ENCODE measurements at places on chromosomes 5 and 9.

- DNase-seq: no peak
Observed at GRCh38 chr5:52134013-52134650, 653.6 kb upstream of the ITGA1 start.

DNA sequence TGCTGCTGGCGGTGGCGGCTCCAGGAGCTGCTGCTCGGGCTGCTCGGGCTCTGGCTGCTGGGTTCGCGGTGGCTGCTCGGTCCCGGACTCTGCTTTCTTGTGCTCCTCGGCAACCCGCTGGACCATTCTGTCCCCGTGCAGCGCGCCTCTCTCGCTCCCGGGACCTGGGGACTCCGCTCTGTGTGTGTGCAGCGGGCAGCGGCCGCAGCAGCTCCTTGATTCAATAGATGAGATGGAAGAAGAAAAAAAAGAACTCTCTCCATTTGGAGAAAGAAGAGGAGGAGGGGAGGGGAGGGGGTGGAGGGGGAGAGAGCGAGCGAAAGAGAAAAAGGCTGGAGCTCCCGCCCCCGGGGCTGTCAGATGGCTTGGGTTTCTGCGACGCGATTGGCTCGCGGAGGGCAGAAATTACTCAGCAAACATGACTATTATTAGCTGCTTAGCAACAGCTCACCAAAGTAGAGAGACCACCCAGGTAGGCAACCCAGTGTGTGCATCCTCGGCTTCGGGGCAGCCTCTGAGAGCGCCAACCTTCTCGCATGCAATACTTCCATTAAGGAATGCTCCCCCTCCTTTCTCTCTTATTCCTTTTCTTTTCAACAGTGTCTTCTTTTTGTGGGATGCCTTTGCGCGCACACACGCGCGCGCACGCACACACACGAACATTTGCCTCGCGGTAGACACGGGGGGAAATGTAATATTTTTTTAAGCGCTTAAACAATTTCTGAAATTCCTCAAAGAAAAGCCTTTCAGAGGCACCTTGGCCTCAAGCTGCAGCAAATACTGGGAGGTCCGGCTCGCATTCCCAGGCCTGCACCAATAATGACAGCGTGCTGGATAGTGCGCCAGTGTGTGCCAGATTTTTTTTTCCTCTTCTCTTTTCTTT lies 7.6 kb downstream of the PTCH1 start:
- peak; percentile 76 for DNase-seq

DNA sequence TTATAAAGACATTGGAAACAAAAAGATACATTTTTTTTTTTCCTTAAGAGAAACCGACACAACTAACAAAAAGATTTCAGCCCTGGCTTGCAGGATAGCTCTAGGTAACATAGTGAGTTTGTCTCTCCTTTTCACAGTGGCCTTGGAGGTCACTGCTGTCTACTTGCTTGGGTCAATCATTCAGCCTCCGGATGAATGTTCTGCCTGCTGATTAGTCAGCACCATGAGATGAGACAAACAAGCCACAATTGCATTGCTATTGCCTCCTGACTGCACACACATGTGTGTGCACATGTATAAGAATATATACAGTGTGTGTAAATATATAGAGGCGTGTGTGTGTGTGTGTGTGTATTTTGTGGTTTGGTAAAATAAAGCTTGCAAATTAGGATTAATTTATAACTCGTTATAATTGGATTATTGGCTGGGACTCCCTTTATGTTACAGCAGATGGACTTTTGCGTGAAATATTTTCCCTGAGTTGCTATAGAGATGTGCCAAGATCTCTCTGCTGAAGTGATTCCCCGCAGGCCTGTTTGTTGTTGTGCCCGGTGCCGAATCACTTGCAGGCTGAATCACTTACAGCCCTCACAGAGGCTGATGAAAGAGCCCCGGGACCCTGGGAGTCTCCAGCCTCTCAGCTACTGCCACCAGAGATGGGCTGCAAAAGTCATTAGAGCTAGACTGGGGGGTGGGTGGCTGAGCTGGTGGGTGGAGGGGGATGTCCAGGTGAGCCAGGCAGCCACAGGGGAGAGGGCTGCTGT lies 161.2 kb downstream of the FGF18 start:
- no peak for DNase-seq

- DNase-seq: no peak
Observed at GRCh38 chr5:55771175-55771655, 33.4 kb downstream of the DDX4 start.

DNA sequence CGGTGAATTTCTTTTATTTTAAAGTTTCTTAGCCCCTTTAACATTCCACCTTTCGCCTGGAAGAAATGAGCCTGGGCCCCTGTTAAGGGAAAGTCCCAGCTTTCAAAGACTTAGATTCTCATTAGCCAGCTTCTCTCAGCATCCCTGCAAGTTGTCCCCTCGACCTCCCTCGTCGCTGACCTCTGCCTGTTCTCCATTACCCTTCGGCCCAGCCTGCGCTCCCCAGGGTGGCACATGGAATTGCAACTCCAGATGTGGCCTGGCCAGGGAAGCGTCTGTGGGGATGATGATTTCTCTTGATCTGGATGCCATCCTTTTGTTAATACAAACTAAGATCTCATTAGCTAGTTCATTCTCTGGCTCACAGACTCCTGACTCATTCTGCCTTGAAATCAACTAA lies 43.4 kb upstream of the FANCC start:
- DNase-seq: no peak

DNA sequence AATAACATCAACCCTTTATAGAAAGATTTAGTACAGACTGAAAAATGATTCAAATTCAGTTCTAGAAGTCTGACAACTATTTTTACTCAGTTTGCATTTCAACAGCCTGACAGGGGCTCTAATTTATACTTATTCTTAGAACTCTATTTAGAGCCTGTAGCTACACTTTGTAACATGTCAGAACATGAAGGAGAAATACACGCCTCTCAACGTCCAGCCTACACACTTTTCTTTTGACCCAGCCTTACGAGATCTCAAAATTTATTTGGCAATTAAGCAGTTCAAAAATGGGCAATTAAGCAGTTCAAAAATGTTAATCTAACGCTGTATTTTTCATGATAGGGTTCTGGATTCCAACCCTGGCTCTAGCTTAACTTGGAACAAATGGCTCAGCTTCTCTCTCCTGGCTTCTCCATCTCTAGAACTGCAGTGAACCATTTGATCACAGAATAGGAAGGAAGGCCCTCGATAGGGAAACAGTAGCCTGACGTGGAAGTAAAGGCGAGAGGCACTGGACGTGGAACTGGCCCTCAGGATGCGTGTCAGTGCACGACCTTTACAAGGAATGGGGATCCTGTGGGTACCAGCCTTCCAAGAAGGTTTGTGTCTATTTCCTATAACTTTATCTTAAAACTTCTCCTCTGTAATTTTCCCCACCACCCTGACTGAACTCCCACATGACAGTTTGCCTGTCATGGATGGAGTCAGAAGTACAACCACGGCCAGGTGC lies 66.4 kb downstream of the PRRT1B start:
- DNase-seq: no peak

DNA sequence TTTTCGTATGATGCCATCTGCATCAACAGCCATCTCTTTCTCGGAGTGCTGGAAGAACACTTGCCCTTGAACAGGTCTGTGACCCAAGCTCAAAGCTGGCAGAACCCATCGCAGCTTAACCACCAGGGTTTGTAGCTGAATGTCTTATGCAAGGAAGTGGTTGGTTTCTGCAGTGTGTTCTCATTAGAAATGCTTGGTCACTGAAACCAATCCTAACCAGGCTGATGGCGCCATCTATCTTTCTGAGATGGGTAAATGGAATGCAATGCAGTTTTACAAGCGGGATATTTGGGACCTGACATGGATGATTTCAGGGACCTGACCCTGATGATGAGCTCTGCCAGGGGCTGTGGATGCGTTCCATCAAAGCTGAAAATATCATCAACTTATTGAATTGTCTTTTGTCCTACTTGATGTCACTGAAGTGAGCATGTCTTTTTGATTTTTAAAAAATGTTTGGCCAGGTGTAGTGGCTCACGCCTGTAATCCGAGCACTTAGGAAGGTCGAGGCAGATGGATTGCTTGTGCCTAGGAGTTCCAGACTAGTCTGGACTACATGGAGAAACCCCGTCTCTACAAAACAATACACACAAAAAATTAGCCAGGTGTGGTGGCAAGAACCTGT lies 28.7 kb downstream of the DMRT3 start:
- peak; percentile 77 for DNase-seq

DNA sequence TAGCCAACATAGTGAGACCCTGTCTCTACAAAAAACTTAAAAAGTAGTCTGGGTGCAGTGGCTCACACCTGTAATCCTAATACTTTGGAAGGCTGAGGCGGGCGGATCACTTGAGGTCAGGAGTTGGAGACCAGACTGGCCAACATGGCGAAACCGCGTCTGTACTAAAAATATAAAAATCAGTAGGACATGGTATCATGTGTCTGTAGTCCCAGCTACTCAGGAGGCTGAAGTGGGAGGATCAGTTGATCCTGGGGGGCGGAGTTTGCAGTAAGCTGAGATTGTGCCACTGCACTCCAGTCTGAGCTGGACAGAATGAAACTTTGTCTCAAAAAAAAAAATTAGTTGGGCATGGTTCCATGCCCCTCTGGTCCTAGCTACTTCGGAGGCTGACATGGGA lies 57.9 kb upstream of the MIER3 start:
- DNase-seq: no peak

GRCh38 chr9:90288275-90288639 lies 354.4 kb downstream of the DIRAS2 start:
- no peak for DNase-seq

- no peak for DNase-seq
Observed at GRCh38 chr5:151477101-151477500, 29.7 kb downstream of the SLC36A1 start.

DNA sequence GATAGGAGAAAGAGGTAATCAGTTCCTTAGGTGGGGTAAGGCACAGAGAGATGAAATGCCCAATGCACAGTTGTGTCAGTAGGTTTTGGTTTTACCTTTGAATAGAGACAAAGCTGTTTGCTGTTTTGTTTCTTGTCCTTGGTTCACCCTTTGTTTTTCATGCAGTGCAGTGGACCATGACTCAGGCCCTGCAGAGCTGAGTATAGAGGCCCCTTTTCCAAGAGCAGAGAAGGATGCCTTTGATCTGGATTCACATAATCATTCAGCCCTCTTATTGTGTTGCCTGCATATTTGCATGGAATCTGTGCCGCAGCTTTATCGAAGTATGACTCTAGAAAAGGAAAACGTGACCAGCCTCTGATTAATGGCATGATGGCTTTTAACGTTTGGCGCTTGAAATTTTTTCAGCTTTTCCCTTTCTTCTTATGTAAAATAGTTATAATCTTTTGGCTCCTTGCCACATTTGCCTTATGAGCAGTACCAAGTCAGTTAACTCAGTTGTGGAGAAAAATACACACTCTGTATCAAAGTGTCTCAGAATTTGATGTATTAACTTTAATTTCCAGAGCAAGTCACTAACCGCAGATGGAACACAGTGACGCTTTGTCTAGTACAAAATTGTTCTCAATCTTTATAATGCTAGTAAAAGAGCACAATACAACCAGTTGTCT lies 197.6 kb downstream of the KDM4C start:
- DNase-seq: peak; percentile 74

- DNase-seq: no peak
Observed at GRCh38 chr5:14386884-14387624, 194.5 kb upstream of the OTULINL start.

DNA sequence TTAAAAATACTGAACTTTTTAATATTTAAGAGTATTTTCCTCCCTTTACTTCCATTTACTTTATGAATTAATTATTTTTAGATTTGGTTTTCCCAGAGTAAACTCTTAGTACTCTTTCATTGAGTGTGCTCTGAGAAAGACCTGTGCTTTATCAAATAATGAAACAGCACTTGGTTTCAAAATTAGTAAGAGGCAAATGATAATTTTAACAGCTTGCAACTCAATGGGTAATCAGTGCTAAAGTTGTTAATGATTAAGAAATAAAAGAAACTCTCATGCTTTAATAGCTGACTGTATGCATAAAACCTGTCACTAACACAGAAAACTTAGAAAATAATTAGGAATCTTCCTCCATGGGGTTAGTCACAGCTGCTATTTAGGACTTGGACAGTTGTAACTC lies 244.4 kb downstream of the RFX3 start:
- DNase-seq: no peak

- DNase-seq: no peak
Observed at GRCh38 chr5:142036918-142037317, 24.1 kb upstream of the GNPDA1 start.

DNA sequence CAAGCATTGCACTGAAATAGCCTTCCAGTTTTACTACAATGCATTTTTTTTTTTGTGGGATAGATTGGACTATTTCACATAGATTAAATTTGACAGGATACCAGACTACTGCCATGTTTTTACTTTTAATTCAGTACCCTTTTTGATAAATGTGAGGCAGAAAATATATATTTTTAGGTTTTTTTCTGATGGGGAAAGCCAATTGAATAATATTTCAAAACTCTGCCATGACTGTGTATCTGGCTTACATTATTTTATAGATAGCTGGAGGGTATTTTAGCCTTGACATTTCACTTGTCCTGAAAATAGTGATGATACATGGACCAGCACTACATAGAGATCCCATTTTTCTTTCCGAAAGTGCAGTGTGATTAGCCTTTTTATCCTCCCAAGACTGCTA lies 133.5 kb upstream of the PRR16 start:
- DNase-seq: no peak

DNA sequence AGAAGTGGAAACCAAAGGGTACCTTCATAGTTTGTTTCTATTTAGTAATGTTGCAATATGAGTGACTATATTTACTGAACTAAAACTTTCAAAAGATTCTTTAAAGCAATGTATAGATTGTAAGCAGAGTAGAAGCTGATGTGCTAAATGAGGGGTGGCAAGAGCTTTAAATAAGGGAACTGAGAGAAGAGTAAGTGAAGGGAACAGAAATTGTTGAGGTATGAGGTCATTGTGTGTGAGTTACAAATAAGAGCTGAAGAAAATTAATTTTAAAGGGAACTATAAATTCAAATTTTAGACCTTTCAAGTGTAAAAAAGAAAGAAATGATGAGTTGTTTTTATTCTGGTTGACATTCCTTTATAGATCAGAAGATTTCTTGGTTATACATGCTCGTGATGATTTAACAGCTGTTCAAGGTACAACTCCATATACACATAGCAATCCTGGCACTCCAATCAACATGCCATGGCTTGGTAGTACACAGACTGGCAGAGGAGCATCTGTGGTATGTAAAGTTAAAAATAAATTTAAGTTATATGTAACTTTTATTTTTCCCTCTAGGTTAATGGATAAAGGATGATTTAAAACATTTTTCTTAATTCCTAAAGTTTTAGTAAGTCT lies 135.1 kb upstream of the TNFAIP8 start:
- no peak for DNase-seq

DNA sequence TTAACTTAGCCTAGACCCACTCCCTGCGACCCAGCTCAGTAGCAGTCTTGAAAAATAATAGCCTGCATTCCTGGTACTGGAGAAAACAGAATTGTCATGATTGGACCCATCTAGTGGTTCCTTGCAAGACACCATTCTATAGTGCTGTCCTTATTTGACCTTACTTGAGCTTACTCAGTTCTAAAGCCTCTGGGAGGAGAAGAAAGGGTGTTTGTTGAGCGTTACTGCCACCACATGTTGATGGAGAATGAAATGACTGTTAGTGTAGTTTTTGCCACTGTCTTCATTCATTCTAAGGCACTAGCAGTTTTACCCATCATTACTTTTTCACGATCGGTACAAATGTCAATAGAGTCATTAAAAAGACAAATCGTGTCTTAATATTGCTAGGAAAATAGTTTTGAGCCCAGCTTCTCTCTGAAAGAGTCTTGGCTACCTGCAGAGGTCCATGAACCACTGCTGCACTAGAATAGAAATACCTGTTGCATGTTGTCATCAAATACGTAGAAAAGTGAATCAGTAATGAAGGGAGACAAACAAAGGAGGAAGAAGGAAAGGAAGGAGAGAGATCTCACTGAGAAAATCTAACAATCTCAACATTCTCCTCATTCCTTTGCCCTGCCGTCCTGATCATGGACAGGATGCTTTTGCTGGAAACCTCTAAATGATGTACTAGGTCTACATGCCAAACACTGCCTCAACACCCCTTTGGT lies 96.0 kb downstream of the LIX1 start:
- no peak for DNase-seq

Measured in common myeloid progenitor, CD34-positive (primary cell).